ENCODE measurements at places on chromosomes 5 and 9.

GRCh38 chr5:124932791-124933600, 186.6 kb upstream of the ZNF608 start:
- DNase-seq, result no peak

DNA sequence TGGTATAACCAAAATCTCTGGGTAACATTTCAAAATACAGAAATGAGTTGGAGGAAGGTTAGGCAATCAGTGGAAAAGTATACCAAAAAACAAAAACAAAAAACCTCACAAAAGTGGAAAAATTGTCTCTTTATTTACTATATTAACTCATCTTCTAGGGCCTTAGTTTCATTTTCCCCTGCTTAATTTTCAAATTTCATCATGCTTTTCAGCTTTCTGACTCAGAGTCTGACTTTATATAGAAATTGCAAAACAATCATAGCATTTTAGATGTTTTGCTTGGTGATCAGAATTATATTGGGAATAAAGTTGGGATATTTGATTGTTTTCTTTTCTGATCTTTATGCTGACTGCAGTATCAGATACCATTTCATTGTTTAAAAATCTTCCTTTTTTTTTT, 257.0 kb upstream of the PRR16 start:
- no peak for DNase-seq

GRCh38 chr5:132749506-132749905, 2.3 kb downstream of the CCNI2 start:
- no peak for DNase-seq

DNA sequence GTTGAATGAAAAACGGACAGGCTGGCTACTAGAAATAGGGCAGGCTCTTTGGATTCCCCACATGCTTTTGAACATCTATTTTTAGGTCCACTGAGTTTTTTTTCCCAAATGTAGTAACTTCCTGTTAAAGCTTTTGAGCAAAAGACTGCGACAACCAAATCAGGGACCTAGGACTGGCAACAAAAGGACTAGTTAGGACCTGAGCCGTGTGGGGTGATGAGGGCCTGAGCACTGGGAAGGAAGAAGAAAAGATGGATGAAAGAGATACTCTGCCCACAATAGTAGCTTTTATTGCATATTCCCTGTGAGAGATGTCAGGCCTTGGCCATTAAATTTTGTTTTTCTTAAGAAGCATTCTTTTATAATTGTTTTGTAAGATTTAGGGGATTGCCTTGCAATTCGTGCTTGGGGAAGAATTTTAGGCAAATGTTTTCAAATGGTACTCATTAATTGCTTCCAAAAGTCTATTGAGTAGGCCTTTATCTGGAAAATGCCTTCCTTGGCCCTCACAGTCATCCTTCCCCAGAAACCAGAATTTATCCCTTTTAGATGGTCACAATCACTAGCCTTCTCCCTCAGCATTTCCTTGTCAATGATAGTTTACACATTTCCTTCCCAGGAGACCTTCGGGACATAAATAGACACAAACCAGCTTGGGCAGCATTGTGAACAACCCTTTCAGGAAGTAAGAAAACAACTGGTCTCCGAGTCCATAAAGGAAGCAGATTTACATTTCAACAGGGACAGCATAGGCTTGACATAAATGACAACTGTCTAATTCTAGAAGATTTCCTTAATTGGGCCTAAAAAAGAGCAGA, 166.5 kb downstream of the RMI1 start:
- DNase-seq, result no peak

DNA sequence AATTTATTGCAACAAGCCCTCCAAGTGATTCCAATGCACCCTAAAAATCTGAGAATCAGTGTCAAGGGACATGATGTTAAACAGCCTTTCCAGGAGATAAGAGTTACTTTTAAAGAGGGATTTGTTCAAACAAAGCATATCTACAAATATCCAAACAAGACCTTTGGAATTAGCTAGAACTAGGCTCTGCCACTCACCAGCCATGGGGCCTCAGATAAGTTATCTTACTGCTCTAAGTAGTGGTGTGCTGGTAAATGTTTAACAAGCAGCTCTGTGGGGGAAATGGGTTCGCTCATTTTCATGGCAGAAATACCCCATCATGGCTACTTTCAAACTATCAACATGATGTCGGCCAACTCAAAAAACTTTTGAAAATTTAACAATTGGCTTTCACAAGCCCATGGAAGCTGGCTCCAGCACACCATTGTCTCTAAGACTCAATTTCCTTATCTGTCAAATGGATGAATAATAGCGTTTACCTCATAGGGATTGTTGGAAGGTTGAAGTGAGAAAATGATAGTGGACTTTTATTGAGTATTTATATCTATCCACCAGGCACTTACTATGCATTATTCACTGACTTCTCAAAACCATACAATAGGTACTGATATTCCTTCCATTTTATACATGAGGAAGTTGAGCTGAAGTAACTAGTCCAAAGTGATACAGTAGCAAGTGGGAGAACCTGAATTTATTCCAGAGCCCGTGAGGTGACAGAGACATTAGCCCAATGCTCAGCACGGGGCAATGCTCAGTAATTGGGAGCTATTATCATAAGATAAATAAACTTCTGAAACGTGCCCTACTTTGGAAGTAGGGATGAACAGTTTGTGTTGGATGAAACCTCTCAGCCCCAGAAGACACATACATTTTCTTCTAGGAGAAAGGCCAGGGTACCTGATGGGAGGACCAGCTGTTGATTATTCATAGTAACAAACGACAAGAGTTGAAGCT, 43.2 kb downstream of the SH3RF2 start:
- DNase-seq, result no peak
